ENCODE measurements at places on chromosomes 6 and 20.
A peak's percentile ranks its signal among the peaks of the same experiment; 100 is the strongest.

DNA sequence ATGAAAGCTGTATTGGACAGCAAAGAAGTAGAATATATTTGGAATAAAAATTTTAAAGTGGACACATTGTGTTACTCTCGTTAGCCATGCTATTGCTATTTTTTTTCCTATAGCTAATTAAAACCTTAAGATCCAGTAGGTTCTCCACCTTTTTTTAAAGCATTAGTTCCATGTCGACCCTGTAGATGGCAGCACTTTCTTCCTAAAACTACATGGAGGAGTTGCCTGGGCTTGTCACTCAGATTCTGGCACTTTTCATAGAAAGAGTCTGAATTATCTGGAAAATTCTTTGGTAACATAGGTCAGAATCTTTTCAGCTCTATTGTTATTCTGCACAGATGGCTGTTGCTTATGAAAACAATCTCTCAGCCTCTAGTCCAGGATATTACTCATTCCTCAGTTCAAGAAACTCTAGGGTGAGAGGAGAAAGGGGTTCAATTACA is 42.0 kb upstream of the ESR1 start:
- DNase-seq, result no peak

DNA sequence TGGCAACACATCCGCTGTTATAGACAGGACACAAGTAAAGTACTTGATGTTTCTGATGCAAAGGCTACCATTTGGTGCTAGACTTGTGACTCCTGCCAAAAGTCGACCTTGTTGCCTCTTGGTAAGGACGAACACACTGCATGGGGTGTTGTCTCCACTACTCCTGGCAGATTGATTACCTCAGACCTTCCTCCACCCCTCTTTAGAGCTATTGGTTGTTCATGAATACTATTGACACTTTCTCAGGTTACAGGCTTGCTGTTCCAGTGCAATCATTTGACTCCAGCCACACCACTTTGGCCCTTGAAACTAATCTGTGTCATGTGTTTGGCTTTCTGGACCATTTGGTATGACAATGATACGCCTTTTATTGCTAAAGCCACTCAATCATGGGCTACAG is 62.3 kb downstream of the TRMT11 start:
- no peak for DNase-seq

- DNase-seq, result no peak
Observed at GRCh38 chr6:5619249-5619648, 357.9 kb downstream of the FARS2 start.

DNA sequence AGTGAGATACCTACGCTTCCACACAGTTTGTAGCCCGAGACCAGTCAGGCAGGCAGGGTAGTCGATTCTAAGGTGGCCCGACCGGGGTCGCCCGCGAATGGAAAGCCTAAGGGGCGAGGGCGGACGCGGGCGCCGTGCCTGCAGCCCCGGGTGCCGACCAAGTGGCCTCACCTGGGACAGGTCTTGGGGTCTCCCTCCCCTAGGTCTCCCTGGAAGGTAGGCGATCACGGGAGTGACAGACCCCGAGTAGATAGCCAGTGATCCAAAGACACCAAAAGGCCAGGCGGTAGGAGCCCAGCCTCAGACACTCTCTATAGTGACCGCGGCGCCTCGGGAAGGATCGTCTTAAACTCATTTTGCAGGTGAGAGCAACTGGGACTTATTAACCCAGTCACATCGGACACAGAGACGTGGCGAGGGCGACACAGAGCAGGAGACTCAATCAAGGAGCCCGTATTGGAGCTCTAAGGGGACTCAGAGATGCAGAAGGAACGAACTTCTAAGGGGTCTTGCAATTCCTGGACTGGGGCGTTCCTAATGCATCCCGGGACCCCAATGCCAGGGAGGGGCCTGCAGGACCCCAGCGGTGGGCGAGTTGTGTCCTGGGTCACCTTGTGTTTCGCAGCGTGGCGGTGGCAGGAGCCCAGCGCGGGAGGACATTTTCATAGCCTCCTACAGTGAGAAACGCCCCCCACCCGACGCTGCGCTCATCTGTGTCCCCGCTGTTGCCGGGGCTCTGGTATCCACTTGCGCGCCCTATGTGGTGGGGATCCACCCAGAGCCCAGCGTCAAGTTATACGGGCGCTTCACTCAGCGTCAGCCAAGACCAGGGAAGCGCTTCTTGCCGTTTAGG is 2.1 kb upstream of the VSX1 start:
- DNase-seq, result no peak

DNA sequence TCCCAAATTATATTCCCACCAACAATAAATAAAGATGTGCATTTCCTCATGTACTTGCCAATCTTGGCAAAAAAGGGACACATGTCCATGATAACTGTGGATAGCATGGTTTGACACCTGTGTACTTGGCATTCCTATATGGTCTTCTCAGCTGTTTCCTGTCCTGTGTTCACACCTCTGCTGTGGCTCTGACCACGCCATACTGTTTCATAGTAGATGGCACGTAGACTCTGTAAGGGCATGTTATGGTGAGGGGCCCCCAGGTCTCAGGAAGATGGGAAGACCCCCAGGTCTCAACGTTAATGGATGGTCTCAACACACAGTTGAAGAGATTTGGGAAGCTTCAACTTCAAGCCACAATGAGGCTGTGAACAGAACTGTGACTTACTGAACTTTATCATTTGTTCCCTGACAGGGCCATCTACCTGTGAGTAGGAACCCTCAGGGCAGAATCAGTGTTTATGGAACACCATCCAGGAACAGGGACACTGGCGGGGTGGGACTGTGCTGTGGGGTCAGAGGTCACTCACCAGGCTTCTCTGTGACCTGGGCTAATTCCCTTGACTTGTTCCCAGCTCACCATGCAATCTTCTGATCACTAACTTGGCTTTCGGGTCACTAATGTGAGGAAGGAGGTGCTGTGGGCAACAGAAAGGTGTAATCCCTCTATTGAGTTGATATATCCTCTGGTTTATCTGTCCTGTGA is 11.8 kb downstream of the ZBTB24 start:
- DNase-seq, result no peak

GRCh38 chr20:1212607-1213396 is 9.5 kb downstream of the C20orf202 start:
- no peak for DNase-seq

- DNase-seq, result peak; percentile 44
Observed at GRCh38 chr20:35953387-35954199, 709 bp downstream of the SCAND1 start.

GRCh38 chr6:453152-453551 is 61.6 kb downstream of the IRF4 start:
- no peak for DNase-seq

GRCh38 chr20:44253528-44253927 is 6.4 kb downstream of the GDAP1L1 start:
- DNase-seq, result no peak

DNA sequence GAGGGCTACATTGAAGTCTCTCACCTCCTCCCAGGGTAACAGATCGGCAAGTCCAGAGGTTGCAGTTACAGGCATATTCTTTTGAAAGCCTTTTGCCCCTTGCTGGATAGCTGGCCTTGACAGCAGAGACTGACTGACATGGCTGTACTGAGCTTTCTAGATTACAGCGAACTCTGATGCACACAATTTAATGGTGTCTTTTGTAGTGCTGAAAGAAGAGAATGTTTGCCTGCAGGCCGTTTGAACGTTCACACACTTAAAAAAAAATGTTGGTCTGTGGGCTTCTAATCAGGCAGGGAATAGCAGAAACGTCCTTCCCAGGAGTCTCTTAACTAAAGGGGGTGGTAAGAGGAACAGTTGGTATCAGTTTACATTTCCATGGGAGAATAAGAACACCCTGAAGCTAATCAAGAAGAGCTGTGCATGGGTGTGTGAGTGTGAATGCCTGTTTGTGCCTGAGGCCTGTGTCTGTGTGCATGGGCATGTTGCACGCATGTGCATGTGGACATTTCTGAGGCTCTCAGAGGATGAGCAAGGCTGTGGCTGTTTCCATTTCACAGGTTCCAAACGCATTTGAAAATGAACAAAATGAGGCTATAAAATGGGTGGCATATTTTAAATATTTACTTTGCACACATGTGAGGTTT is 213.9 kb upstream of the SSTR4 start:
- no peak for DNase-seq

- DNase-seq, result no peak
Observed at GRCh38 chr6:118401325-118401975, 146.6 kb upstream of the PLN start.

DNA sequence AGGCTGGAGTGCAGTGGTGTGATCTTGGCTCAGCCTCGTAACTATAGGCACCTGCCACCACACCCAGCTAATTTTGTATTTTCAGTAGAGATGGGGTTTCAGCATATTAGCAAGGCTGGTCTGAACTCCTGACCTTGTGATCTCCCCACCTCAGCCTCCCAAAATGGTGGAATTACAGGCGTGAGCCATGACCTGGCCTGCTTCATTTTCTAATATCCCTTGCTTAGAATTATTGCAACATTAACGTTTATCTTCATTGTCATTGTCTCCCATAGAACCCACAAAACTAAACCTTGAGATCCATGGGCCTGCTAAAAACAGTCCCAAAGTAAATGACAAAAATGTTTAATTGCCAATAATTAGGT is 6.1 kb downstream of the EEF1A1 start:
- DNase-seq, result no peak

GRCh38 chr6:56725254-56725653 is 82.6 kb upstream of the DST start:
- no peak for DNase-seq

DNA sequence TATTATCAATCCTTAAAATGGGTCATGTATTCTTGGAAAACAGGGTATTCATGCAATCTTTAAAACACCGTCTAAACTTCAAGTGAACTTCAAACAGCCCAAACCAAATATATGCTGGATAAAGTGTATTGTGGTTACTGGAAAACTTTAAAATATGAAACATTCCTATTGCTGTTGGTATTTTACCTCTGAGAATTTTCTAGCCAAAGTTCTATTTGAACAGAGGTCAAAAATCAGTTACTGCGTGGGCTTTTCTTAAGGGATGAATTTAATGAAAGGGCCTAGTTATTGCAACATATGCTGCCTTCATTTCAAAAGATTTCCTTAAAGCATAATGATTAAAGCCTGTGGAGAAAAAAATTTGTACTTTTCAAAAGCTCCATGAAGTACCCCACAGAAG is 436.0 kb downstream of the PLCB1 start:
- DNase-seq, result no peak

DNA sequence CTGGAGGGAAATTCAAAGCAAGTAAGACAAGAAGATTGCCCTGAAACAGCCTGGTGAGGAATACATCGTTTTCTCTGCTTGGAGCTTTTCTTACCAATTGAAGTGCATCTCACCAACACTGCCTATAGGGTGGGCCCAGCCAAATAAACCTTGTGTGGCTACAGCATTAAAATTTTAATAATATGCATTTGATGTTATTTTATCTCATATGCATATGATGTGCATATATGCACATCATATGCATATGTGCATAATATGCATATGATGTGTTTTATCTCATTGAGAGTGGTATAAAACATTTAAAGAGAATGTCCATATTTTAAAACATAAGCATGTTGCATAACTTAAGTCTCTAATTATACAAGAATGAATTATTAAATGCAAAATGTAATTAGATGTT is 328.6 kb upstream of the ARID1B start:
- no peak for DNase-seq

- no peak for DNase-seq
Observed at GRCh38 chr6:136405420-136406029, 115.9 kb upstream of the BCLAF1 start.

- no peak for DNase-seq
Observed at GRCh38 chr6:163600331-163600730, 185.8 kb downstream of the QKI start.

DNA sequence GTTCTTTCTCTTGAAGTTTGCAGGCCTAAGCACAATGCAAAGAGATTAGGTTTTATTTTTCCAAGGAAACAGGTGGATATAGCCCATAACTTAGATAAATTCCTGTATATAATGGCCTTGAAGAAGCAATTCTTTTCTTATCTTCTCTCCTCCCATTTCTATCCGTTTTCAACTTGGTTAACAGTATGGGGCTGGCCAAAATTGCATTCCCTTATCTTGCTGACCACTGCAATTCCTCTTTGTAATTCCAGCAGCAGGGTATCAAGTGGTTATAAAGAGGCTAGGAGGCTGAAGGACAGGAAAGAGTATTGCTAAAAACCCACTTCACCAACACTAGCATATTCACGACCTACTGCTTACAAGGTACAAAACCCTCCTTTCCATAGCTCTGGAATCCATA is 643.5 kb upstream of the ID4 start:
- no peak for DNase-seq

DNA sequence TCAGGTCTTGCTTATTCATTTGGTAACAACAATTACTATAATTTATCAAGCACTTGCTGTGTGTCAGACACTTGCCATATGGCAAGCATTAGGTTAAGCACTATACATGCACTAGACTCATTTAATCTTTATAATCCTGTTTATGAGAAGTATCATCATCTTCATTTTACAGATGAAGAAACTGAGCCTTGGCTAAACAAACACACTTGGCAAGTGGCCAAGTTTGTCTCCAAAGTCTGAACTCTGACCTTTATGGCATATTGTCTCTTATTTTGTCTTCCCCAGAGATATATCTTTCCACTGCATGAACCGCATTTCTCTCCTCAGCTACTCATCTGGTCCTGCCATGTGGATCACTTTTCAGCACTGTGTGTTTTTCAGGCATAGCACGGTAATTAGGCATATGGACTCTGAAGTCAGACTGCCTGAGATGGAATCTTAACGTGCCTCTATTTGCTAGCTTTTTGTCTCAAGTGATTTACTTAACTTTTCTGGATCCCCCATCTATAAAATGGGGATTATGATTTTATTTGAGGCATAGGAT is 4.7 kb downstream of the ADGRF5 start:
- no peak for DNase-seq

- DNase-seq, result no peak
Observed at GRCh38 chr6:38452816-38453660, 186.7 kb downstream of the BTBD9 start.

GRCh38 chr6:163958646-163959045 is 544.1 kb downstream of the QKI start:
- DNase-seq, result no peak

DNA sequence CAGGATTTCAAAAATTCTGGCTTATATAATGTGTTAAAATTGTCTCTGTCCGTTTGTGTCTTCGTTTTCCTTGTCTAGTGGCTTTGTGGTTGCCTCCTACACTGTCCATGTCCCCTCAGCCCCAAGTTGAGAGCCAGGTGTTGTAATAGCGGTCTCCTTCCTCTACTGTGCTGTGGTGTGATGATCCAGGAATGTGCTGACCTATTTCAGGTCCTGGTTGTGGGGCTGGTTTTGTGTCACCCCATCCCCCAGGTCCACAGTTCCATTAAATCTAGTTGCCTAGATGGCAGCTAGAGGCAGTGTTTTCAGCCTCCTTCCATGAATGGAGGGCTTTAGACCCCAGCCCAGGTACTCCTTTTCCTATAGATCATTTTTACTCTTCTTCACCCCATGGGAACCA is 128.7 kb downstream of the DNAH8 start:
- no peak for DNase-seq

GRCh38 chr6:56944661-56945060 is 10.2 kb upstream of the BEND6 start:
- no peak for DNase-seq

DNA sequence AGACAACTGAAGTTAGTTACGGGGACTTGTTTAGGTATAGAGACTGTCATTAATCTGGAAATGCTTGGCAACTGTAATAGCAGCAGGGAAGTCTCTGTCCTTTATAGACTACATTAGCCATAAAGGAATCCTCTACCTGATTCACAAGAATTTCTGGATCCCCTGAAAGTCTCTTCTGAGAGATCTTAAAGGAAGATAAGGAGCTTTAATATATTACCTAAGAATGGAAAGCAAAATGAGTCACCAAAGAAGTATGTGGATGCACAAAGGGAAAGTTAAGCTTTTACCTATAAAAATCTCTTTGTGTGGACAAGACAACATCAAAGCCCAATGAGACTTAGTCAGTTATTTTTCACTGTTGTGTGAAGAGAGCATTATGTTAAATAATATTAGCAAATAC is 92.2 kb upstream of the RSPO3 start:
- no peak for DNase-seq

All from stimulated activated CD8-positive, alpha-beta memory T cell treated with anti-CD3 and anti-CD28 coated beads, Interleukin-15, amount 100 ng/mL, for 24 hours (primary cell).